ENCODE measurements at places on chromosomes 4 and X.
A peak's percentile ranks its signal among the peaks of the same experiment; 100 is the strongest.

DNA sequence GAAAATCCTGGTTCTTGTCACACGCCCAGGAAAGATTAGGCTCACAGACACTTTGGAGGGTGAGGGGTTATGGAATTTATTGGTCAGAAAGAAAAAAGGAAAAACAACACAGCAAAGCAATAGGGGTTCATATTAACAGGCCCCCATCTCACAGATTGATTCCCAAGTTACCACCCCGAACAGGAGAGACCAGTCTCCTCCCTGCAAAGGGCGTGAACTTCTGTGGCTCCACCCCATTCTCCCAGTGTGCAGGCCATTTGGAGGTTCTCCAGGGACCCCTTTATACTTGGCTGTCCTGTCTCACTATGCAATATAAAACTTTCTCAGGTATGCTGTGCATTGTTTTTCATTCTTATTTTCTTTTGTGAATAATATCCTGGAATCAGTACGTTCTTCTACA is 7.4 kb downstream of the FGF2 start:
- H3K4me1 ChIP-seq: no peaks in the 10 kb centered on the region
- H3K27me3 ChIP-seq: no peaks in the 10 kb centered on the region
- DNase-seq: no peak
- H3K4me3 ChIP-seq: no peak overlapping the region
- no peak overlapping the region for H3K27ac ChIP-seq
- no peaks in the 10 kb centered on the region for H3K36me3 ChIP-seq

DNA sequence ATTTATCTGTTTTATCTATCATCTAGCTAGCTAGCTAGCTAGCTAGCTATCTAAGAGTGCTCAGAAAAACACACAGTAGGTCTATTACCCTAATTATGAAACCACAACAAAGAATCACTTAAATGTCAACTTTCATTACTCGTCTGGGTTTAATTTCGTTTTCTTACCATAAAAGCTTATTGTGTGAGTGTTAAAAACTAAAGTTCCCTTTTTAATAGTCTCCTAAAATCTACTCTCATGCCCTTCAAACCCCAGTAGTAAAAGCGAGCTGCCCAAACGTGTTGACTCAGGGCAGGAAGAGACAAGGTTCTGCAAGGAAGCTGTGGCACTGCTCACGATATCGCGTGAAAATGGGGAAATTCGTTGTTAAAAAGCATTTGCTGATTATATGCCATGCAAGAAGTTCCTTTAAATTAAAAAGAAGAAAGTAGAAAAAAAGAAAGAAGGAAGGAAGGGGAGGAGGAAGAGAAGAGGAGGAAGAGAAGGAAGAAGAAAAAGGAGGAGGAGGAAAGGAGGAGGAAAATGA is 595 bp downstream of the MBNL3 start:
- no peaks in the 10 kb centered on the region for H3K4me1 ChIP-seq
- DNase-seq: peak; percentile 27
- H3K27ac ChIP-seq: peak overlapping the region; percentile 95
- H3K36me3 ChIP-seq: no peaks in the 10 kb centered on the region
- H3K4me3 ChIP-seq: peak overlapping the region; percentile 63

GRCh38 chr4:168584321-168584771 is 87.5 kb downstream of the PALLD start:
- H3K27ac ChIP-seq: no peak overlapping the region
- no peaks in the 10 kb centered on the region for H3K36me3 ChIP-seq
- no peak overlapping the region for H3K4me3 ChIP-seq
- DNase-seq: no peak
- H3K27me3 ChIP-seq: no peaks in the 10 kb centered on the region

GRCh38 chr4:3304831-3305609 is 12.2 kb downstream of the RGS12 start:
- peaks cover 3% of the 10 kb centered on the region for H3K4me1 ChIP-seq
- H3K36me3 ChIP-seq: no peaks in the 10 kb centered on the region
- H3K4me3 ChIP-seq: no peak overlapping the region
- DNase-seq: no peak

GRCh38 chrX:13494562-13494961 is 74.8 kb upstream of the EGFL6 start:
- no peak overlapping the region for H3K4me3 ChIP-seq
- no peaks in the 10 kb centered on the region for H3K4me1 ChIP-seq
- DNase-seq: no peak
- H3K36me3 ChIP-seq: no peaks in the 10 kb centered on the region

DNA sequence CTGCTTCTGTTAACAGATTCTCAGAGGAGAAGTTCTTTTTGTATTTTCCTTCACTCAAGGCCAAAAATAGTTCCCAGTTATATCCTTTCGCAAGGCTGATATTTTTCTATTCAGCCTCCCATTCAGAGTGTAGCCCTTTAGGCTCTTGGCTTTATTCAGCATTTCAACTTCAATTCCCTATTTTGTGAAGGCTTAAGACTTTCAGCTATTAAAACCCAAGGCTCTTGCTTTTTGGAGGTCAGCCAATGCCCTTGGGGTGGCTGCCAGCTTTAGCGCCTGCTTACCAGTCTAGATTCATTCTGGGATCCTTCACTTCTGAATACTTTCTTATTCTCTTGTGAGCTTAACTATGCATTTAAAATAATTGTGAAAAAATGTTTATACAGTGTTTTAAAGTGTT is 57.3 kb upstream of the ADGRA3 start:
- no peaks in the 10 kb centered on the region for H3K27me3 ChIP-seq
- no peaks in the 10 kb centered on the region for H3K36me3 ChIP-seq
- H3K27ac ChIP-seq: no peak overlapping the region
- no peak for DNase-seq

DNA sequence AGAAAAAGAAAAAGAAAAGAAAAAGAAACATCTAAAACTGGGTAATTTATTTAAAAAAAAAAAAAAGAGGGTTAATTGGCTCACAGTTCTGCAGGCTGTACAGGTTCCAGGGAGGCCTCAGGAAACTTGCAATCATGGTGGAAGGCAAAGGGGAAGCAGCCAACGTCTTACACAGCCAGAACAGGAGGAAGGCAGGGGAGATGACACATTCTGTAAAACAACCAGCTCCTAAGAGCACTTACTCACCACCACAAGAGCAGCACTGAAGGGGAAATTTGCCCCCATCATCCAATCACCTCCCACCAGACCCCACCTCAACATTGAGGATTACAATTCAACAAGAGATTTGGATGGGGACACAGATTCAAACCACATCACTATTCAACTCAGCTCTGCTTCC is 36.8 kb upstream of the TMEM184C start:
- H3K4me3 ChIP-seq: no peak overlapping the region
- no peak for DNase-seq
- no peaks in the 10 kb centered on the region for H3K36me3 ChIP-seq
- H3K4me1 ChIP-seq: no peaks in the 10 kb centered on the region
- no peaks in the 10 kb centered on the region for H3K27me3 ChIP-seq

DNA sequence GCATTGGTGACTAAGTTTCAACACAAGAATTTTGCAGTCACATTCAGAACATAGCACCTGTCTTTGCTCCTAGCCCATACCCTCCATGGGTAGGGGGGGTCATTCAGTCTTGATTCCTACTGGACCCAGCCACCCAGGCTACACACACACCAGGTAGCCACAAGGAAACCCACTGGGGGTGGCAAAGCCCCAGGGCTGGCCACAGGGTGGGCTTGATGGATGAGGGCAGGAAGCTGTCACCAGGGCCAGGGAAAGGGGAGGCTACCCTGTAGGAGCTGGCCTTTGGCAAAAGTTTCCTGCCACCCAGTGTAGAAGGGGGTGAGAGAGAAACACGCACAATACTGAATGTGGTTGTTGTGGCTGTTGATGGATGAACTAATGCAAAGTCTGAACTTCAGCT is 74.5 kb upstream of the NKX1-1 start:
- no peaks in the 10 kb centered on the region for H3K27me3 ChIP-seq
- H3K36me3 ChIP-seq: no peaks in the 10 kb centered on the region
- H3K27ac ChIP-seq: no peak overlapping the region

DNA sequence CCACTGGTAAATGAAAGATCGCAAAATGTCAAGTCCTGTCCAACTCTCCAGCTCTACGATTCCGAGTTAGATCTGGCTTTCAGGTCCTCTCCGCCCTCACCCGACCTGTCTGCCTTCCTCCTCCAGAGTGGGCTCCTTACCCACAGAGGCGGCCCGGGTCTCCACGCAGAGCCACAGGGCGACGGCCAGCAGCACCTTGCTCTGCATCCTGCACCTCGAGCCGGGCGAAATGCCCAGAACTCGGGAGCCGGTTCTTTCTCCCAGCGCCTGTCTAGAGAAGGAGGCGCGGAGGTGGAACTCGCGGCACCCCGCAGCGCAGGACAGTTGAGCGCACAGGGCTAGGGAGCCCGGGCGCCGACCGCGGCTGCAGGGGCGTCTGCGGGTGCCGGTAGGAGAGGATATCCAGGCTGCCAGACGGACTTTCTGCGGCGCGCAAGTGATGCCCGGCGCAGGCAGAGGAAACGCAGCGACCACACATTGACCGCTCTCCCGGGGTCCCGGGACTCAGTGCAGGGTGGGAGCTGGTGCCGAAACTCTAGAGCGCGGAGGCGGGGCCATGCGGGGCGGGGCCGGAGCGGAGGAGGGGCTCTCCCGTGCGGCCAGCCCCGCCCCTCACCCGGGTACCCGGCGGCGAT is at the start of gene KDR:
TSS of gene KDR (minus strand) at position 509 of the 635 bp plus-strand sequence. CDS start at position 207, 302 bp downstream.
- no peak within 1 kb of the TSS for H3K4me3 ChIP-seq
- no peak within 1 kb of the TSS for H3K27ac ChIP-seq
- H3K27me3 ChIP-seq: peaks cover 31% of the 10 kb centered on the region
- DNase-seq: no peak
